Activated CD4-positive, CD25-positive, alpha-beta regulatory T cell (primary cell): ENCODE measurements at places on chromosomes 7 and 10.

GRCh38 chr10:132429281-132430230 is 32.6 kb downstream of the PWWP2B start:
- no peak for DNase-seq

DNA sequence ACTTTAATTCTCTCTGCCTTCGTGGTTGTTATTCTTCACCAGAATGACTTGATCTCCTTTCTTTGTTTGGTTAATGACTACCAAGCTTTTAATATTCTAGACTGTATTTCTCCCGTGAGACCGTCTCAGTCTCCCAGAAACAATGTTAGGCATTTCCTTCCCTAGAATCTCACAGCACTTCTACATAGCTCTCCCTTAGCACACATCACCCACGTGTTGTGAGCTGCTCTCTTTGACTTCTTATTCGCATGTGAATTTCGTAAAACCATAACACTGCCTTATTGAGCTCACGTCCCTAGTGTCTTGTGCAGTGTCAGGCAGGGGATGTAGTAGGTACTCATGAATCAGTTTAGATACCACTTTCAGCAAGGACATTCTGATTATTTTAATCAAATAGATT is 57.5 kb upstream of the MGAM2 start:
- no peak for DNase-seq

DNA sequence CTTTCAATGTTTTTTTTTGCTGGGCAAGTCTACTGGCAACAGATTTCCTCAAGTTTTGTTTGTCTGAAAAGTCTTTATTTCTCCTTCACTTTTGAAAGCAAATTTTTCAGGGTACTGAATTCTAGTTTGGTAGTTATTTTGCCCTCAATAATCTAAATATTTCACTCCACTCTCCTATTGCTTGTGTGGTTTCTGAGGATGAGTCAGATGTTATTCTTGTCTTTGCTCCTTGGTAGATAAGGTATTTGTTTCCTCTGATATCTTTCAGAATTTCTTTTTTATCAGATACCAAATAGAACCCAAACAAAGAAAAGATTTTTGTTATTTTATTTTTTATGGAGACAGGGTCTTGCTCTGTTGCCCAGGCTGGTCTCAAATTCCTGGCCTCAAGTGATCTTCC is 99.2 kb upstream of the MALRD1 start:
- no peak for DNase-seq

DNA sequence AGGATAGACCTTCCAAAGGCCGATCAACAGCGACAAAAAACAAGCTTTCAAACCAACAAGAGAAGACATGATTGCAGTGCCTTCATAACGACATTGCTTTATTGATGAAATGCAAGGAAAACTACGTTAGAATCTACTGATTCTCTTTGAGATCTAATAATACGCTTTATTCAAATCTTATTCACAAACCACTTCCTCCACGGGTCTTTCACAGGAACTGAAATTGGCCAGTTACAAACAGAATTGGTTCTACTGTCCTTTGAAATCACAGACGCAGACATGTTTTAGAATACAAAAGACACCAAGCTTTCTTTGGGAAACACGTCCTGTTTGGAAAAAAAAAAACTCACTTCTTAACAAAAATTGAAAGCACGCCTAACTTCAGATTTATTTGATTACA is 74.7 kb upstream of the SEPHS1 start:
- DNase-seq = no peak

GRCh38 chr7:19030281-19030680 is 87.2 kb downstream of the TWIST1 start:
- DNase-seq = no peak

DNA sequence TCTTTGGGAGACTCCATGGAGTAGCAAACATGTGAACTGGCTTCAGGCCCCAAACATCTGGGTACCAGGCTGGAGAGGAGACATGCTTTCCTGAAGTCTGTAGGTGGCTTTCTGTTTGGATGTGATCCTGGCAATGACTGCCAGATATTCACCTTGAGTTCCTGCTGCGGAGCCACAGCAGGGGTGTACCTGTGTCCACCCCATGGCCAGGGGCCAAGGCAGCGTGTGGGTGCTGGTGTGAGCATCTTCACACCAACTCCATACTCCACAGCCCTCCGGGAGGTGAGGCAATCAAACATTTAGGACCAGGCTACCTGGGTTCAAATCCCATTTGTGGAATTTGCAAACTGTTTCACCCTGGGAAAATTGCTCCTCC is 113.0 kb downstream of the ADCY1 start:
- no peak for DNase-seq

DNA sequence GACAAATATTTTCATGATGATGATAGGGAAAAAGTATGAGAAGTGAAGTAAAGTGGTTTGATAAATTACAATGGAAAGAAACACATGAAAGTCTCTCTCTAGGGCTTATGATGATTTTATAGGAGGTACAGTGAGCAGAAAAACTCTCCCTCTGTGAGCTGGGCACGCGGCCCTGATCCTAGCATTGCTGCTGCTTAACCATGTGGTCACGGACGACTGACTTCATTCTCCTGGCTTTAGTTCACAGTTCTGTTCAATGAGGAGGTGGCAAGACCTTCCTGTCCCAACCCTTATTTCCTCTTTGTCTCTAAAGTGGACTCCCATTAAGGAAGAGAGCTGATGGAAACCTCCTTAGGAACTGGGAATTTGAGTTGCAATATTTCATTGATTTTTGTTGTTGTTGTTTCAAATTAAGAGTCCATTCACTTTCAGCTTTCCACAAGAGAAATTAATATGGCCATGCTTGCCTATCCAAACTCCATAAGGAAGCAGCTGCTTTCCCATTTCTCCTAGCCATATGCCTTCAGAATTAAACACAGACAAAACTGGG is 8.2 kb upstream of the PON3 start:
- DNase-seq = no peak

- DNase-seq = no peak
Measured at GRCh38 chr10:12849319-12850181, 152.0 kb downstream of the CCDC3 start.

- no peak for DNase-seq
Measured at GRCh38 chr10:4586776-4587175, 239.2 kb upstream of the AKR1E2 start.

GRCh38 chr10:91191584-91191919 is 28.9 kb upstream of the PCGF5 start:
- DNase-seq = no peak

DNA sequence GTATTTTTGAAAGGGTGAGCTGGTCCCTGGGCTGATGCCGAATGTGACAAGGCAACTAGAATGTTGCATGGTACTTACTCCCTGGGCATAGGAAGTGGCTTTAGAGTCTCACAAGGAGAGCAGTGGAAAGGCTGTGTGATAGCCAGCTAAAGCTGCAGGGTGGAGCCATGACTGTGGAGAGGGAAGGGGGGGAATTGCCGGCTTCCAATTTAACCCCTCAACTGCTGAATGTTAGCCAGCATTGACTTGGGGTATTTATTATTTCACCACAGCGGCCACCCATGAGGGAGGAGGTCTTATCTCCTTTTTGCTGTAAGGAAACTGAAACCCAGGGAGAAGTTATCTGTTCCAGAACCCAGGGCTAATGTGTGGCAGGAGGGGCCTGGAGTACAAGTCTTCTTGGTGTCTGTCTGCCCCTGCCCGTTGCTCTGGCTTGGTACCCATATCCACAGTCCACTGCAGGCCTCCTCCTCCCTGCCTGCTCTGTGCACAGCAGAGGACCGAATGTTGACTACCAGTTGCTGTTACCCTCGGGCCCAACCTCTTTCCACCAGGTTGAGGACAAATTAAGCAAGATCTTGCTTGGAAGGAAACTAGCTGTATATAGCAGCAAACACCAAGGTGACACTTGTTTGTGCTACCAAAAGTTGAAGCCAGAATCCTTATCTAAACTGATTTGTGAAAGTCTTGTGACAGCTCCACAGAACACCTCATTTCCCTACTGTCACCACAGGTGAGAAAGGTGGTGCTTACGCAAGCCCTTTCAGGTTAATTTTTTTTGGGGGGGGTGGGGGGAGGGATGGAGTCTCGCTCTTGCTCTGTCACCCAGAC is 37.6 kb downstream of the WBP1L start:
- no peak for DNase-seq
